GM12878 (cell line): ENCODE measurements at places on chromosomes 1 and 21. TPM values are rescaled to one million over a fixed set of nuclear protein-coding genes. Genes with fewer than 3 reads are reported as not detected.
A peak's percentile ranks its signal among the peaks of the same experiment; 100 is the strongest.

DNA sequence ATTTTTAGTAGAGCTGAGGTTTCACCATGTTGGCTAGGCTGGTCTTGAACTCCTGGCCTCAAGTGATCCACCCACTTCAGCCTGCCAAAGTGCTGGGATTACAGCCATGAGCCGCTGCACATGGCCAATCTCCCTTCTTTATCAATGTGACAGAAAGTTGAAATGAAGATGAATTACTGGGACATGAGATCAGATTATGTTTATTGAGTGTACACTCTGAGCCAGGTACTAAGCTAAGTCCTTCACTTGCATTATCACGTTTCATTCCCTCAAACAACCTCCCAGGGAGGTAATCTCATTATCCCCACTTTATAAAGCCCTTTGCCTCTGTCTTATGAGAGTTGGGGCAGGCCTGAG is 6.3 kb upstream of the CHI3L2 start:
- no peaks in the 10 kb centered on the region for H3K36me3 ChIP-seq
- no peak for DNase-seq
- H3K4me1 ChIP-seq: peaks cover 90% of the 10 kb centered on the region
- peak overlapping the region; percentile 100 for H3K27ac ChIP-seq
- no peaks in the 10 kb centered on the region for H3K27me3 ChIP-seq

GRCh38 chr21:25421321-25422028 is 185.8 kb downstream of the MRPL39 start:
- DNase-seq: peak; percentile 93
- H3K4me3 ChIP-seq: peak overlapping the region; percentile 59
- H3K27me3 ChIP-seq: no peaks in the 10 kb centered on the region
- no peaks in the 10 kb centered on the region for H3K36me3 ChIP-seq

GRCh38 chr1:193799948-193800690 is 613.7 kb upstream of the B3GALT2 start:
- H3K36me3 ChIP-seq: no peaks in the 10 kb centered on the region
- no peak for DNase-seq

Gene ARMH1
- 15.9 and 18.1 TPM in 2 replicates for total RNA-seq

- H3K4me1 ChIP-seq: peaks cover 3% of the 10 kb centered on the region; the same call in 1 of the 2 replicates
- no peaks in the 10 kb centered on the region for H3K27me3 ChIP-seq
- DNase-seq: no peak
- no peaks in the 10 kb centered on the region for H3K36me3 ChIP-seq
- H3K4me3 ChIP-seq: no peak overlapping the region
- H3K27ac ChIP-seq: no peak overlapping the region
Observed at GRCh38 chr1:178644308-178645120, 80.5 kb upstream of the RALGPS2 start.

GRCh38 chr1:30807318-30808066 is 49.9 kb upstream of the LAPTM5 start:
- no peaks in the 10 kb centered on the region for H3K4me1 ChIP-seq
- no peak overlapping the region for H3K4me3 ChIP-seq
- no peak for DNase-seq

GRCh38 chr1:183583466-183583865 is 6.8 kb downstream of the NCF2 start:
- H3K27ac ChIP-seq: no peak overlapping the region
- no peak for DNase-seq
- peaks cover 7% of the 10 kb centered on the region for H3K4me1 ChIP-seq
- H3K36me3 ChIP-seq: no peaks in the 10 kb centered on the region
- no peak overlapping the region for H3K4me3 ChIP-seq
- no peaks in the 10 kb centered on the region for H3K27me3 ChIP-seq

GRCh38 chr1:150183061-150183460 is 33.3 kb downstream of the PLEKHO1 start:
- no peak for DNase-seq
- H3K27me3 ChIP-seq: no peaks in the 10 kb centered on the region
- no peaks in the 10 kb centered on the region for H3K36me3 ChIP-seq
- peaks cover 4% of the 10 kb centered on the region for H3K4me1 ChIP-seq
- no peak overlapping the region for H3K4me3 ChIP-seq

GRCh38 chr1:166511761-166512160 is 327.5 kb upstream of the POGK start:
- no peak for DNase-seq
- no peaks in the 10 kb centered on the region for H3K27me3 ChIP-seq
- H3K4me1 ChIP-seq: no peaks in the 10 kb centered on the region
- no peak overlapping the region for H3K4me3 ChIP-seq
- H3K27ac ChIP-seq: no peak overlapping the region

DNA sequence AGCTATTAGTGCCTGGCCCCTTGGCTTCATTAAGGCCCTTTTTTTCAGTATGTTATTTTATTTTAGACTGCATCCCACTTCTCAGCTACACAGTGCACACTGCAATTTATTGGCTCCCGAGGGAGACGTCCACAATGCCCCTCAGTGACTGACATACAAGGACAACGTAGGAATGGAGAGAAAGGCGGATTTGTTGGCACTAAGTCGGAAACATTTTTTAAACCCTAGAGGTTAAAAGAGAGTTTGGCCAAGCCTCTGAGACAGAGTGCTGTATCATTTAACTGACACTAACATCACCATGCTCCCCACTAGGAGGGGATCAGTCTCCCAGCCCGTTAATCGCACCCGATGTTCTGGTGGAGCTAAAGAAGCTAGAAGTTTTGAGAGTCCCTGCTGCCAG is 45.7 kb upstream of the FOXD3 start:
- no peaks in the 10 kb centered on the region; the same call in 1 of the 2 replicates for H3K27me3 ChIP-seq
- DNase-seq: no peak
- H3K27ac ChIP-seq: no peak overlapping the region
- H3K36me3 ChIP-seq: no peaks in the 10 kb centered on the region
- no peak overlapping the region for H3K4me3 ChIP-seq

DNA sequence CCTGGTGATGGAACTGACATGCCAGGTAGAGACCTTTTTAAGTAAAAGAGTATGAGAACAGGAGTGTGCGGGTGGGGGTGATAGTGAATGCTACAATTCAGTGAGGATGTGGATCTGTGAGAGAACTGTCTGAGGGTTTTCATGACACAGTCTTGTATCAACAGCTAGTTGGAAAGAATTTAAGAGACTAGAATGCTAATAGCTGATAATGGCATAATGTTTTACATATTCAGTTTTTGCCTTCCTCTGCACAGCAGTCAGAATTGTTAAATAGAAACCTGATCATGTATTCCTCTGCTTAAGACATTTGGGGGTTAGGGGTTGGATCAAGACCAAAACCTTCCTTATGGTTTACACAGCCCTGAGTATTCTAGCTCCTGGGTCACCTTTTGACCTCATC is 152.8 kb upstream of the ZRANB2 start:
- DNase-seq: no peak
- no peaks in the 10 kb centered on the region for H3K36me3 ChIP-seq
- H3K4me1 ChIP-seq: no peaks in the 10 kb centered on the region
- no peak overlapping the region for H3K4me3 ChIP-seq

DNA sequence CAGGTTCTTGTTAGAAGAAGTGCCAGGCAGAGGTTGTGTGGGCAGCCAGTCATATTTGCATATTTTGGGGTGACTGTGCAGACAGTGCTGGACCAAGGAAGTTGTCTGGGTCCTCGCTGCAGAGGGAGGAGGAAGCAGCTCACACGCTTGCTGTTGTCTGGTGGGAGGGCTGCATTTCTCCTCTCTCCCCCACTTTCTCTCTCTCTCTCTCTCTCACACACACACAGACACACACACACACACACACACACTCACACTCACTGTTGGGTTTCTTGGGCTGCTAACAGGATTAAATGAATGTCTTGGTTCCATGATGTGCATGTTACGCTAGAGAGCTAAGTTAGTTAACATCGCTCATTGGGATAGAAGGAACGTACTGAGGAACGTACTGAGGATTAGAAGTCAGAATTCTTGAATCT is 72.9 kb downstream of the AGPAT3 start:
- H3K27me3 ChIP-seq: no peaks in the 10 kb centered on the region
- H3K4me3 ChIP-seq: no peak overlapping the region
- H3K4me1 ChIP-seq: peaks cover 26% of the 10 kb centered on the region
- peak; percentile 70 for DNase-seq
- peak overlapping the region; percentile 79 for H3K27ac ChIP-seq

- H3K4me3 ChIP-seq: no peak overlapping the region
- H3K27ac ChIP-seq: no peak overlapping the region
- DNase-seq: no peak
- H3K4me1 ChIP-seq: peaks cover 35% of the 10 kb centered on the region
Observed at GRCh38 chr1:206699000-206699586, 14.4 kb downstream of the MAPKAPK2 start.

- peaks cover 6% of the 10 kb centered on the region; the same call in 1 of the 2 replicates for H3K4me1 ChIP-seq
- H3K36me3 ChIP-seq: no peaks in the 10 kb centered on the region
- H3K27ac ChIP-seq: no peak overlapping the region
- H3K4me3 ChIP-seq: no peak overlapping the region
Observed at GRCh38 chr1:89754518-89754917, 66.3 kb upstream of the LRRC8D start.

- H3K27me3 ChIP-seq: no peaks in the 10 kb centered on the region
- H3K27ac ChIP-seq: no peak overlapping the region
- H3K36me3 ChIP-seq: no peaks in the 10 kb centered on the region
- no peak for DNase-seq
- H3K4me1 ChIP-seq: no peaks in the 10 kb centered on the region
Observed at GRCh38 chr1:29730623-29731022, 494.3 kb downstream of the PTPRU start.

GRCh38 chr1:244614113-244614836 is 38.7 kb upstream of the DESI2 start:
- H3K4me3 ChIP-seq: no peak overlapping the region
- no peaks in the 10 kb centered on the region; the same call in 1 of the 2 replicates for H3K27me3 ChIP-seq
- no peak overlapping the region for H3K27ac ChIP-seq
- no peak for DNase-seq

Gene TMIGD3
- 0.13 TPM in 1 of 2 replicates, not detected in the other for total RNA-seq

Gene TMPRSS2
- total RNA-seq: 0.16 and 0.26 TPM in 2 replicates

Gene OR2L3
- not detected in 2 replicates for total RNA-seq

Gene CLSTN1
- total RNA-seq: 63.2 and 64.4 TPM in 2 replicates

Gene EVA1C
- total RNA-seq: 0.19 TPM in 1 of 2 replicates, not detected in the other

DNA sequence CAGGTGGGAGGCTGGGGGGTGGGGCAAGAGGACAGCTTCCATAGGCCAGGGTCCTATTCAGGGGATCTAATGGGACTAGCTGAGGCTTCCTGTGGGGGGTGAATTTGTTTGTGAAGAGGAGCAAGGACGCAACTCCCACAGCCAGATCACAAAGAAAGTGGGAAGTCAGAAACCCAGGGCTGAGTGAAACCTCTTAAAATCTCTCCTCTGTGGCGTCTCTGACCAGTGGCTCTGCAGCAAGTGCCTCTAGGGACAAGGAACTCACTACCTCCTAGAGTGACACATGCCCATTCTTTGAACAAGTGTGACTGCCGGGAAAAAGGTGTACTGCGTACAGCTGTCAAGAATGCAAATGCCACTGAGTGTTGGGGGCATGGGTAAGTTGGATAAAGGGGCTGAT is 187.9 kb downstream of the HIVEP3 start:
- no peak for DNase-seq
- H3K36me3 ChIP-seq: no peaks in the 10 kb centered on the region
- peaks cover 45% of the 10 kb centered on the region for H3K4me1 ChIP-seq
- H3K4me3 ChIP-seq: no peak overlapping the region
- no peaks in the 10 kb centered on the region for H3K27me3 ChIP-seq

Gene RPL22
- 437 and 439 TPM in 2 replicates for total RNA-seq

GRCh38 chr1:86739648-86740509 is 35.5 kb downstream of the SH3GLB1 start:
- DNase-seq: peak; percentile 8
- no peak overlapping the region for H3K4me3 ChIP-seq

- H3K4me3 ChIP-seq: no peak overlapping the region
- H3K27me3 ChIP-seq: no peaks in the 10 kb centered on the region
- no peak for DNase-seq
- no peak overlapping the region for H3K27ac ChIP-seq
- no peaks in the 10 kb centered on the region for H3K4me1 ChIP-seq
- peaks cover 19% of the 10 kb centered on the region for H3K36me3 ChIP-seq
Observed at GRCh38 chr1:23278717-23279116, 61.4 kb upstream of the HTR1D start.

DNA sequence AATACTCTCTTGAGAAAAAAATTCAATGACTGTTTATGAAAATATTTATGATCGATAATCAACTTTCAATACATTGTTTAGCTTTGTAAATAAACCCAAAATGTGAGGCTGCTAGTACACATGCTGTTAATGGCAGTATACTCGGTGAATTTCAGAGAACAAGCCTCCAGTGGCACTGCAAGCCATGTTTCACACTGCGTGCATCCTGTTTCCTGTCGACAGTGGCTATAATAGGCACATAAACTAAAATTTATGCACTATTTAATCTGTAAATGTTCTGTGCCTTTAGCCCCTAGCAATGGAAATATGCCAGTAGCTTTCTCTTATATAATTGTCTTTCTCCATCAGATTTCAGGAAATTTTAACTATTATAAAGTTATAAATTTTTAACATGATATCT is 26.3 kb upstream of the RGS18 start:
- DNase-seq: no peak
- no peaks in the 10 kb centered on the region for H3K27me3 ChIP-seq
- no peak overlapping the region for H3K27ac ChIP-seq
- no peak overlapping the region for H3K4me3 ChIP-seq
- no peaks in the 10 kb centered on the region for H3K36me3 ChIP-seq
- H3K4me1 ChIP-seq: no peaks in the 10 kb centered on the region

GRCh38 chr1:162310337-162310736 is 66.3 kb downstream of the SPATA46 start:
- no peaks in the 10 kb centered on the region for H3K36me3 ChIP-seq
- DNase-seq: no peak
- no peak overlapping the region for H3K27ac ChIP-seq
- no peaks in the 10 kb centered on the region; the same call in 1 of the 2 replicates for H3K27me3 ChIP-seq
- no peak overlapping the region for H3K4me3 ChIP-seq

DNA sequence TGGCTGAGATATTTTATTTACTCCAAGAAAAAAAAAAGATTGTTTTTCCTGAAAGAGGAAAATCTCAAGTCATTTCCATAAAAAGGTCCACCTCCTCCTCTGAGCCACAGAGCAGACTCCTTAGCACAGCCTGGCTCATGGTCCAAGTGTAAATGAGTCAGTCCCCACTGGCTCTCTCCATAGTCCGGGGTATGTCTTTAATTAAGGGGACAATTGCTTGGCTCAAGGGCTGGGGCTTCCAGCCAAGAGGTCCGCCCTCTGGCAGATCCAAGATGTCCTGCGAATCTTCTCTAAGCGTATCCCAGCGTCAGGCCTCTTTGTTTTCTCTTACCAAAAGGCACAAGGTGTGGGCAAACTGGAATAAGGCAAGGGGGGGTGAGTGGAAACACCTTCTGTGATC is 33.3 kb downstream of the FOXD2 start:
- no peaks in the 10 kb centered on the region for H3K4me1 ChIP-seq
- no peak overlapping the region for H3K27ac ChIP-seq
- H3K36me3 ChIP-seq: no peaks in the 10 kb centered on the region
- peaks cover under 1% of the 10 kb centered on the region for H3K27me3 ChIP-seq

- H3K27ac ChIP-seq: no peak overlapping the region
- H3K36me3 ChIP-seq: no peaks in the 10 kb centered on the region
Observed at GRCh38 chr1:10980094-10980577, 32.3 kb upstream of the TARDBP start.

DNA sequence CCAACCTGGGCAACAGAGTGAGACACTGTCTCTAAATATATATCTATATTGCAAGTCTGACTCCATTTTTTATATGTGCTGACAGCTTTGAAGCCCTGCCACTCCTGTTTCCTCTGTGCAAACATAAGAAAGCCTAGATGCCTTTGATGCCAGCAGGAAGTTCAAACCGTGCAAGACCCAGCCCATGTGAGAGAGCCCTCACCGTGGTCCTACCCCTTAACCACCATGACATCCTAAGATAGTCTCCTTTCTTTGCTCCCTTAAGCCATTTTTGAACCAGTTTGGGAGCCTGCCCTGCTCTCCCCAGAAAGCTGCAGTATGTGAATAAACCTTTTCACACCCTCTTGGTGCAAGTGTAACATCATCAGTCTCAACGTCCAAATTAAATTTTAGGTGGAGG is 3.7 kb upstream of the DIPK1A start:
- no peak overlapping the region for H3K4me3 ChIP-seq
- H3K27ac ChIP-seq: no peak overlapping the region
- H3K4me1 ChIP-seq: peaks cover 24% of the 10 kb centered on the region
